ENCODE measurements at places on chromosomes 4 and X.

GRCh38 chr4:84171871-84172270, 327.2 kb downstream of the NKX6-1 start:
- no peak for DNase-seq

GRCh38 chr4:87213421-87214075, 6.9 kb downstream of the KLHL8 start:
- DNase-seq: no peak

DNA sequence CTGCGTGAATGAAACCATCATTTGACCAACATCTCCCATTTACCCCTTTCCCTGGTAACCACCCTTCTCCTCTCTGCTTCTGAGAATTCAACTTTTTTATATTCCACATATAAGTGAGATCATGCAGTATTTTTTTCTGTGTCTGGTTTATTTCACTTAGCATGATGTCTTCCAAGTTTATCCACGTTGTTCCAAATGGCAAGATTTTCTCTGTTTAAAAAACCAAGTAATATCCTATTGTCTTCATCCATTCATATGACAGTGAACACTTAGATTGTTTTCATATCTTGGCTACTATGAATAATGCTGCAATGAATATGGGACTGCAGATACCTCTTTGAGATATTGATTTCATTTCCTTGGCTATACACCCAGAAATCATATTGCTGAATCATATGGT, 362.4 kb upstream of the SLC7A11 start:
- no peak for DNase-seq

DNA sequence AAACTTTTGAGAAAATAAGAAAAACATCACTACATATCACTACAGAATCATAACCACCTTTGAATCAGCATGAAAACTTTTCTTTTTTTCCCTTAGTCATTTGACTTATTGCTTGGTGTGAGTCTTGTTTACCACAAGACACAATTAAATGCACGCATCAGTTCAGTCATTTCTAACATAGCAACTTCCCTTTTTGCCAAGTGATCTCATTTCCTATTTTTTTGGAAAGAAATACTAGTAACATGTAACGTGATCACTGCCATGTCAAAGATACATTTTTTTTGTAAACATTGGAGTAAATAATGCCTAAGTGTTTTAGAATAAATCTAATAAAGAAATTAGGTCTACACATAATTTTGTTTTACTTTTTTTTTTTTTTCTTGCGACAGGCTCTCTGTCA, 5.1 kb upstream of the CXCL8 start:
- no peak for DNase-seq

DNA sequence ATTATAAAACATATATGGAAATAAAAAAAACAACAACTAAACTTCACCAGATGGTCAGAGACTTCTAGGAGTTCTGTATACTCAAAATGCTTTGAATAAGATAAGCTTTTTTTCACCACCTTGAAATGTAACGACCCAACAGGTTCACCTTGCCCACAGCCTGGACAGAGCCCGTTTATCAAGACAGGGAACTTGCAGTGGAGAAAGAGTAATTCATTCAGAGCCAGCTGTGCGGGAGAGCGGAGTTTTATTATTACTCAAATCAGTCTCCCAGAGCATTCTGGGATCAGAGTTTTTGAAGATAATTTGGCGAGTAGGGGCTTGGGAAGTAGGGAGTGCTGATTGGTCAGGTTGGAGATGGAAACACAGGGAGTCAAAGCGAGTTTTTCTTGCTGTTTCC, 38.5 kb downstream of the AGA start:
- no peak for DNase-seq

DNA sequence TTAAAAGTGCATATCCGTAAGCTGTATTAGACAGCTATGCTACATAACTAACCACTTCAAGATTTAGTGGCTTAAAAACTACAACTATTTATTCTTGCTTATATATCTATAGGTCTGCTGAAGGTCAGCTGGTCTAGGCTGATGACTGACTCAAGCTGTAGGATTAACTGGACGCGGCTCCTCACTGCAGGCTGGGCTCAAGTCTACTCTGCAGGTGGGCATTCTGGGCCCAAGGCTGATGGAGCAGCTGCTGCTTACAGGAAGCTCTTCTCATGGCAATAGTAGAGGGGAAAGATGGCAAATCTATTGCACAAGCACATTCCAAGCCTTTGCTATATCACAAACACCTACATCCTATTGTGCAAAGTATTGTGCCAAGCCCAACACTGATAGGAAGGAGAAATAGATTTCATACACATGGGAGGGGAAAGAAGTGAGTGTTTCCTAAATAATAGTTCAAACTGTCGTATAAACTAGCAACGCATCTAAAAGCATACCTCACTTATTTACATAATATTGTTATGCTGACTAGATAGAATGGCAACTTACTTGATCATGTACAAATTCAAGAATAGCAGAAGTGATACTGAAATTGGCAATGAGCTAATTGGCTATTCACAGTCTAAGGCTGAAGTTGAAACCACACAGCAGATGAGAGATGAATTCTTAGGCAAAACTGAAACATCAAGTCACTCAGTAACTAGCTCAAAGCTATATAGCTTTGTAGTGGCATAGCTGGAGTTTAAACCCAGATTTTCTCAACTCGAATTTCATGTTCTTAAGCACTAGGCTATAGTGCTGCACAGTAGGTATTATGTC, 263.8 kb downstream of the NKX6-1 start:
- DNase-seq: no peak

- no peak for DNase-seq
Observed at GRCh38 chr4:148016063-148016637, 284.3 kb downstream of the ARHGAP10 start.

DNA sequence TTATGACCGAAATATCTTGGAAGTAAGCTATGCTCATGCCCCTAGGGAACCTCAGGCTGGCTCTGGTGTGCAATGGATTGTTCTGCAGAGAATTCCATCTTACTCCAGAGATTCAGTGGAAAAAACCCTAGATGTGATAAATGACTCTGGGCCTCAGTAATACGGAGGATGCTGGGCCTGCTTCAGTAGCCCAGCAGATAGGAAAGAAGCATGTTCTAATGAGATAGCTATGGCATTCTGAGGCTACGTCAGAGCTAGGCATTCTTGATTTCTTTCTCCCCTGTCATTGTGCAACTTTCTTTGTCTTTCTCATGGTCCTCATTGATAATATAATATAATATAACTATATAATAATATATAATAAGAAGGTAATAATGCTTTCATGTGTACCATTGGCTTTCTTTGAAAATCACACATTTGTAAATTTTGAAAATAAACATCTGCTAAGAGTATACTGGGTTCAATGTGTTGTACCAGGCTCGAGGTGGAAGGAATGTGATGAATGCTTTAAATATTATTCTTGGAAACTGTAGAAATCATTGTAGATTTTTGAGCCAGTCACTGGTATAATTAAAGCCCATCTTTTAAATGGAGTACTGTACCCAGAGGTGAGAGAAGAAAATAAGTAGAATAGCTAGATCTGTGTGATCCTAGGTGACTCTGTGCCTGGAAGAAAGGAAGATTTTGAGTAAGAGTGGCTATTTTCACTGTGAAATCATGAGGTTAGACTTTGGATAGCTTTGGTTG, 152.0 kb downstream of the IL15 start:
- no peak for DNase-seq

DNA sequence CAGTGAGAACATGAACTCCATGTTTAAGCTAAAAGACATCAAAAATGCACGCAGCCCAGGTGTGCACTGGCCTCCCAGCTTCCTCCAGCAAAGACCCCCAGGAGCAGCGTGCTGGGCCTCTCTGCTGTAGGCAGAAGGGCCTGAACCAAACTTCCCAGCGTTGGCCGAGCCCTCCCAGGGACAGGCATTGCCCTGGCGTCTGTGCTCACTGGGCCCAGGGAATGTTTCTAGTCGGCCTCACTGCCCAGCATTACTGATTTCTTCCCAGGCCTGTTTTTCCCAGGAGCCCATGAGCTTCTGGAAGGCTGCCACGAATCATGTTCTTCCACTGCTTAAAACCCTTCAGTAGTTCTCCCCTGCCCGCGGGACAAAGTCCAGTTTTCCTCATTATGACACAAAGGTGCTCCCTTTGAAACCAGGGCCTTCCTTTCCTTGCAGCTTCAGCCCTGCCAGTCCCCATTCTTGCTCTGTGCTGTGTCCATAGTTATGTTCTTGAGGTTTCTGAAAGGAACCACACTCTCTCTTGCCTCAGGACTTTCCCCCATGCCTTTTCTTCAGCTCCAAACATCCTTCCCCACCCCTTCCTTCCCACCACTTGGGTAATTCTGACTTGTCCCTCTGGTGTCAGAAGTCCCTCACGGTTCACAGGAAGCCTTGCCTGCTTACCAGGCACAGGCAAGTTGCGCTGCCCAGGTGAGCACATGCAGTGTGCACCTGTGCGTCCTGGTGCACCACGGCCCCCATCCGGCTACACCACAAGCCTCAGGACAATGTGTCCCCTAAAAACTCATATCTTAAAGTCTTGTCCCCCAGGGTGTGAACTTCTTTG, 93.4 kb upstream of the ENPP6 start:
- DNase-seq: no peak

DNA sequence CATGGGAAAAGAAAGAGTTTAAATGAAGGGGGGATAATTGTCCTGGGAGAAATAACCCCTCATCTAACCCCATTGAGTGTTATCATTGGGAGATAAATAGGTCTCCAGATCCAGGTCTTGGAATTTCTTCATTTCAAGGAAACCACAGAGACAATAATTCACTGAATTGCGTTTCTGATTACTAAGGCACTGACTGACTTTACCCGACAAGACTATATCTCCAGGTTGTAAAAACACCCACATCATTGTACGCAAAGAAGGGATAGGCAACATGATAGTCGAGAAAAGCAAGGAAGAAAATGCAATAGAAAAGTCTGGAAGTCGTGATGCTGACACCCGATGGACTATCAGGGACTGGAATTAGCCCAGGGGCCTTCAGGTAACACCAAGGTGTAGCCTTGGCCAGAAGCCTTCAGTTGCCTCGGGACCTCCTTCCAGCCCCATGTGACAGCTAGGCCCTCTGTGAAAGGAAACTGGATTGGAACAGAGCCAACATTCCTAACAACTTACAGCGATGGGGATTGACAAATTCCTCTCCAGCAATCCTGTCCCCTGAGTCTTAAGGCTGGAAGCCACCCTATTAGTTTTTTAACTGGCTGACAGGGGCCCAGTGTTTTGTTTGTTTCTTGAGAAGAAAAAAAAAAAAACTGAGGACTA, 46.5 kb upstream of the RAB9B start:
- DNase-seq: no peak

DNA sequence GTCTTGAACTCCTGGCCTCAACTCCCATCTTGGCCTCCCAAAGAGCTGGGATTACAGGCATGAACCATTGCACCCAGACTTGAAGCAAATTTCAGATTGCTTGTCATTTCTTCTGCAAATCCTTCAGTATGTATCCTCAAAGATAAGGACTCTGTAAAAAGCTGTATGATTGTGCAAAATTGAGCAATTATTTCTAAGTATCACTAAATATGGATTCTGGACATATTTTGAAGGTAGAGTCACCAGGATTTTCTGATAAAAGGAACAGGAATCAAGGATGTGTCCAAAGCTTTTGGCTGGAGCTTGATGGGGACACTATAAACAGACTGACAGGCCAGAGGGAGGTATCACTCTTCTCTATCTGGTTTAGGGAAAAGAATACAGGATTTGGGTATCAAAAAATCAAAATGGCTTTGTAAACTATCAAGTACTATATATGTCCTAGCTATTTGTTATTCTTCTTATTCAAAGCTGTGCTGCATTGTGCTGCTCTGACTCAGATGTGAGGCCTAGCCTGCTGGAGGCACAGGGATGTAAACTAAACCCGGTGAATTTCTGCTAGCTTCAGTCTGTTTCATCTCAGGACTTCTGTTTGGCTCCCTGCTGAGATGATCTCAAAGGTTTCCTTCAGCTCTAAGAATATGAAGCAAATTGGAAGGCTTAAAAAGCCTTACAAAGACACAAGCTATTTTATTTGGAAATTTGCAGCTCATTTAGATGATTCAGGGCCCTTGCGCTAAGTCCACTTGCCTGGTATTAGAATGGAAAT, 8.3 kb downstream of the RPS4X start:
- no peak for DNase-seq

GRCh38 chrX:110086162-110086915, 83.4 kb downstream of the TMEM164 start:
- DNase-seq: no peak

DNA sequence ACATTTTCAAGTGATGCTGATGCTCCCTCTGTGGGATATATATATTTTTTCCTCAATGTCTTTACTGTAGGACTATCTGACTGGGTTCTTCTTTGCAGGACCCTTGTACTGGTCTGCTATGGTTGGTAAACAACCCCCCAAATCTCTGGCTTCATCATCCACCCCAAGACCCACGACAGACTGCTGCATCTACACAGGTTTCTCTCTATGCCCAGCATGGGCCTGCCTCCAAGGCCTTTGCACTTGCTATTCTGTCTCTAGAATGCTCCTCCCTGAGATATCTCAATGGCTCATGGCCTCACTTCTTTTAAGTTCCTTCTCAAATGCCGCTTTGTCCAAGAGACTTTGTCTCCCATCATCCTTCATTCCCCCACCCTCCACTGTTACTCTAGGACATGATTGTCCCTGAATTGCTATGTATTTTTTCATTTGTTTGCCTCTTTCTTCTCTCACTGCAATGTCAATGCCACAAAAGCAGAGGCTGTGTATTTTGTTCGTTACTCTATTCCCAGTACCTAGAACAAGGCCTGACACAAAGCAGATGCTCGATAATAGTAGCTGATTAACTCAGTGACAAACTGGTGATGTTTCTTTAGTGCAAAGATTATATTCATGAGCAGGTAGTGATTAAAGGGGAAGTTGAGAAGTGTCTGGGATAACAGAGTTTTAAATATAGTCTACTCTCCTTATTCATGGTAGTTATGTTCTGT, 6.6 kb downstream of the EVC start:
- no peak for DNase-seq

DNA sequence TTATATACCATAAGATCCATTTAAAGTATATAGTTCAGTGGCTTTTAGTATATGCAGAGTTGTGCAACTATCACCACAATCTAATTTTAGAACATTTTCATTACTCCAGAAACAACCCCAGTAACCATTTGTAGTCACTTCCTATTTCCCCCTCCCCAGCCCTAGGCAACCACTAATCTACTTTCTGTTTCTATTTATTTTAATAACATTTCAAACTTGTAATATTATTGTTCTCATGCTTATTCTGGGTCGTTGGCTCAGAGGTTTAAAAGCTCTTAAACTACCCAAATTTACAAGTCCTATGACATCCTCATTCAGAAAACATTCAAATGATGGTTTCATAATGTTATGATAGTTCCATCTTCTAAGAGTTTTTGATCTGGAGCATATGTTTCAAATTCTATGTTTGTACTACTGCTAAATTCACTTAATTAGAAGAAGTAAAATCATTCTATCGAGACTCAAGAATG, 18.4 kb downstream of the XIAP start:
- DNase-seq: no peak

GRCh38 chr4:86991994-86992393, 57.2 kb downstream of the AFF1 start:
- DNase-seq: no peak

- no peak for DNase-seq
Observed at GRCh38 chrX:131264665-131265064, 24.4 kb downstream of the IGSF1 start.

DNA sequence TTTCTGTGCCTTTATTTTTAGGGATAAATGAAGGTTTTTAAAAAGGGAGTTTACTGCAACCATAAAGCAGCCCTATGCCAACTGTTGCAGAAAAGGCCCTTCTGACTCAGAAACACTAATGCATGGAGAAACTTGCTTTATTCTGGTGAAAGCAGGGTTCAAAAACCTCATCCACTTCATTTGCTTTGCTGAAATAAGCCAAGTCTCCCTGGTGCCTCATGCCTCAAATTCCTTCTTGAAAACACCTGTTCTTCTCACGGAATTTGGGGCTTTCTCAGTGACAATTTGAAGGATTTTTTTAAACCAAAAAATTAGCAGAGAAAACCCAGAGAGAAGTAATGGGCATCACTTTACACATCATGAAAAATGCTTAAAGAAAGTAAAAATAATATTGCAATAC, 349.0 kb downstream of the PCDH7 start:
- DNase-seq: no peak

Data from activated naive CD4-positive, alpha-beta T cell treated with anti-CD3 and anti-CD28 coated beads, Interleukin-2, amount 50 U/mL, for 72 hours (primary cell).